ENCODE measurements at places on chromosomes 1 and 21.

- DNase-seq: no peak
These were observed 12.2 kb downstream of the TNNT2 start for GRCh38 chr1:201365251-201365650.

DNA sequence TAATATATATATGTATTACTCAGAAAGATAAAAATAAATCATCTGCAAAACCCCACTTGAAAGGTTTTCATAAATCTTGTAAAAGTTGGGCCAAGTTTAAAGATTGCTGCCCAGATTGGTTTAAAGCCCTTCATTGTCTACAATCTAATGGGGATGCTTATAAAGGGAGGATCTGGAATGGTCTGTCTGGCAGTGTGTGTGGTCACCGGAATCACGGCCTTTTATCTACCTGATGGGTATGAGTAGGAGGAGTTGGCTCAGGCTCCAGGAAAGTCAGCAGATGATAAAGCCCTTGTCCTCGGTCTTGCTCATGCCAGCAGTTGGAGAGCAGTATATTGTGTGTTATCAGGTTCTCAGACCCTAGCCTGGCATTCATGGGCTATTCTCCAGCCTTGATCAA, 197.7 kb downstream of the ROR1 start:
- no peak for DNase-seq

GRCh38 chr1:63330331-63330916, 8.1 kb downstream of the FOXD3 start:
- no peak for DNase-seq

DNA sequence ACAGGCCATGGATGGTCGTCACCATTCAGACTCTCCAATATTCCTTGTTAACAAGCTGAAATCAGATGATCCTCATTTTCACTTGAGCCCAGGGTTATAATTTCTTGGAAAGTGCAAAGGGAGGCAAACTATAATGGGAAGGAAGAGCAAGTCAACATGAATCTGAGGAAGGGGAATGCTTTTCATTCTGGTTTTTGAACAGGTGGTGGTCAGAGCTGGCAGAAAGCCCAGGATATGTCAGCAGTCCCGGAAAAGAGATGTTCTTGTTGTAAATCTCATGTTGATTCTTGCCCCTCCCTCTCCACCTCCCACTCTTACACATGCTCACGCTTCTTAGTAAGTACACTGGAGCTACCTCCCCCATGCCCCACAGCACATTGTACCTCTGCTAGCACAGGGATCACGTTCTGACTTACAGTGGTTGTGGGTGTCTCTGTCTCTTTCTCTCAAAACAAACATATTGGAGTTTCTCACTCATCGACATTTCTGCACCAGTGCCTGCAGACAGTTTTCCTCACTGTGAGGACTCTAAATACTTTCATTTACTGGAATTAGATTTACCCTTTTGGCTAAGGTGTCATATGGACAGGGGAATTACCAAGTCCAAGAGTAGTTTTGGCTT, 77.6 kb downstream of the XCL2 start:
- no peak for DNase-seq

DNA sequence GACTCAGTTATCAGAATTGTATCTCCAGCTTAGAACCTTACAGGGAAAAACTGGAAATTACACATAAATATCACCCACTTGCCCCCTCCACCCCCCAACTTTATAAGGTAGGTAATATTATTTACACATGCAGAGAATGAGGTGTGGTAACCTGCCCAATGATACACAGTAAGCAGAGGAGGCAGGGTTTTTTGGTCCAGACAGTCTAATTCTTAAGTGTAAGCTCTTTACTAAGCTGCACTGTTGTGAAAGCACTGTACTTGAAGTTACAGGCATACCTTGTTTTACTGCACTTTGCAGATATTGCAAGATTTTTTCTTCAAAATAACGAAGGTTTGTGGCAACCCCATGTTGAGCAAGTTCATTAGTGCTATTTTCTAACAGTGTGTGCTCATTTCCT, 24.8 kb upstream of the MYOCOS start:
- no peak for DNase-seq

DNA sequence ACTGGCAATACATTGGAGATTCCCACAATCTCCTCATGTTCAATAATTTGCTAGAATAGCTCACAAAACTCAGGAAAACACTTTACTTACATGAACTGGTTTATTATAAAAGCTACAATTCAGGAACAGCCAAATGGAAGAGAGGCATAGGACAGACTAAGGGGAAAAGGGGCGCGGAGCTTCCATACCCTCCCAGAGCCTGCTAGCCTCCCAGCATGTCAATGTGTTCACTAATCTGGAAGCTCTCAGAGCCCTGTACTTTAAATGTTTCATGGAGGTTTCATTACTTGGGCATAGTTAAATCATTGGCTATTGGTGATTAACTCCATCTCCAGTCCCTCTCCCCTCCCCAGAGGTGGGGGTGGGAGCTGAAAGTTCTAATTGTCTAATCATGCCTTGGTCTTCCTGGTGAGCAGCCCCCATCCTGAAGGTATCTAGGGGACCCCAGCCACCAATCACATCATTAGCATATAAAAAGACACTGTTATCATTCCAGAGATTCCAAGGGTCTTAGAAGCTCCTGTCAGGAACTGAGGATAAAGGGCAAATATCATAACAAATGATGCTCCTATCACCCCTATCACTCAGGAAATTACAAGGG, 10.9 kb upstream of the DMRTB1 start:
- no peak for DNase-seq

- no peak for DNase-seq
These were observed 632.0 kb downstream of the SMYD3 start for GRCh38 chr1:245874942-245875580.

GRCh38 chr1:186078245-186078644, 296.8 kb downstream of the TPR start:
- DNase-seq: no peak

DNA sequence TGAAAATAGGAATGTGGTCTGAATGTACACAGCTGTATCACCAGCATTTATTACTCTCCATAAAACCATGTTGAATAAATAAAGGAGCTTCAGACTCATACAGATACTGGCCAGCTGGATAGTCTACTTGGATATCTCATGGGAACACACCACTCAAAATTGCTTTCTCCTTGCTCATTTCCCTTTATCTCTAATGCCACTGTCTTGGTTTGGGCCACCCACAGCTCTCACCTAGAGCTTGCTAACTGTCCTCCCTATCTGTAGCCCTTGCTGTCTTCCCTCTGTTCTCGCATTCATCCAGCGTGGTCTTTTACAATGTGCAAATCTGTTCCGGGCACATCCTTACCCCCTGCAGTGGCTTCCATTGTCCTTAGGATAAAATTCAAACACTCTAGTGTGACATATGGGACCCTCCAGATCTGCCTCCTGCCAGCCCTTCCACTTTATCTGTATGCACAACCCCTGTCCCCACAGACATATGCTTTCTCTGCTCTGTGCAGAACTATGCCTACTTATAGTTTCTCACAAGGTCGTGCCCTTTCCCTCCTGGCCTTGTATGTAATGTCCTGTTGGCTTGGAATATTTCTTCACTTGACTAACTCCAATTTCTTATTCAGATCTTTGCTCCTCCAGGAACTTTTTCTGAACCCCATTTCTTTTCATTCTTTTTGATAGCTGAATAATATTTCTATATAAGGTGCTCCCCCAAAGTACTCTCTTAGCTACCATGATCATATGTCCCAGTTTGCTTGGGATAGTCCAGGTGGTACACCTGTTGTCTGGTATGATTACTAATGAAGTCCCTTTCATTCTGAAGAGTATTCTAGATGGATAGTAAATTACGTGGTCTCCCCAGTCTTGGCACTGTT, 2.9 kb downstream of the FLVCR1 start:
- DNase-seq: no peak

DNA sequence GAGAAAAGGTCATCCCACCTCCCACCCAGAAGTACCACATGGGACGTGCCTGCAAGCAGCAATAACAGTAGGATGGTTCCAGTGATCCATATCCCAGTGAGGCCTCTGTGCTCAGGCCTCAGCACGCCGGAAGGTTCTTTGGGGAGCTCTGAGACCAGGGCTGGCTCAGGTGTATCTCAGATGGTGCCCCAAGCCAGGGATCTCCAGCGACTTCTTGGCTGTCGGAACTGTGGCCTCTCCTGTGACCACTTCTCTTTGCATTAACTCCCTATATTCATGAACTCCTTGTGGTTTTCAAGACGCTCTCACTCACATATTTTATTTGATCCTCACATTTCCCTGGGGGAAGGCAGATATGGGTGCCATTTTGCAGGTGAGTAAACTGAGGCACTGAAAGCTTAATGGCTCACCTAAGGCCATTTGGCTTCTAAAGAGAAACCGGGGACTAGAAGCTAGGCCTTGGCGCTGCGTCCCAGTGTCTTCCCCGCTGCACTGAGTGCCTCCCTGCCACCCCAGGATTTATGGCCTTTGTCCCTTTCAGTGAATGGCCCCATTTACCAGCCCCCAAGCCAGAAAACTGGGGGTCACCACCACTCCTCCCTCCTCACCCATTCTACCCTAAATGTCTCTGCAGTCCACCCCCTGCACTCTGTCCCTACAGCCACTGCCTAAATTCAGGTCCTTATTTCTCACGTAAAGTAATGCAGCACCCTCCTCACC, 101.9 kb downstream of the CCDC185 start:
- no peak for DNase-seq

DNA sequence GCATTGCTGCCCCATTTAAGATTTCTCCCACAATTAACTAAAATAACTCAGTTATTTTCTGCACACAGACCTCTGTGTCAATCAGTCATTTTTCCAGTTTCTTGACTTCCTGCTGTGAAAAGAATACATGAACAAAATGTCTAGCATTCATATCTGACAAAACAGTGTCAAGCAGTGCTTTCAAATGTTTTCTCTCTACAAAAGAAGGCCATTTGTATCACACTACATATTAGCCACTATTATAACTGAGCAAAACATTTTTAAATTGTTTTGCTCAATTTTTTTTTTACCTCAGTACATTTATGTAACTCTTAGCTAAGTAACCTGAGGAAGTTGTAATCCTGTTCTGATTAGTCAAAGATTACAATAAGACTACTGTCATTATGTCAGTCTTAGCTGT, 1498.5 kb upstream of the PRMT6 start:
- no peak for DNase-seq

DNA sequence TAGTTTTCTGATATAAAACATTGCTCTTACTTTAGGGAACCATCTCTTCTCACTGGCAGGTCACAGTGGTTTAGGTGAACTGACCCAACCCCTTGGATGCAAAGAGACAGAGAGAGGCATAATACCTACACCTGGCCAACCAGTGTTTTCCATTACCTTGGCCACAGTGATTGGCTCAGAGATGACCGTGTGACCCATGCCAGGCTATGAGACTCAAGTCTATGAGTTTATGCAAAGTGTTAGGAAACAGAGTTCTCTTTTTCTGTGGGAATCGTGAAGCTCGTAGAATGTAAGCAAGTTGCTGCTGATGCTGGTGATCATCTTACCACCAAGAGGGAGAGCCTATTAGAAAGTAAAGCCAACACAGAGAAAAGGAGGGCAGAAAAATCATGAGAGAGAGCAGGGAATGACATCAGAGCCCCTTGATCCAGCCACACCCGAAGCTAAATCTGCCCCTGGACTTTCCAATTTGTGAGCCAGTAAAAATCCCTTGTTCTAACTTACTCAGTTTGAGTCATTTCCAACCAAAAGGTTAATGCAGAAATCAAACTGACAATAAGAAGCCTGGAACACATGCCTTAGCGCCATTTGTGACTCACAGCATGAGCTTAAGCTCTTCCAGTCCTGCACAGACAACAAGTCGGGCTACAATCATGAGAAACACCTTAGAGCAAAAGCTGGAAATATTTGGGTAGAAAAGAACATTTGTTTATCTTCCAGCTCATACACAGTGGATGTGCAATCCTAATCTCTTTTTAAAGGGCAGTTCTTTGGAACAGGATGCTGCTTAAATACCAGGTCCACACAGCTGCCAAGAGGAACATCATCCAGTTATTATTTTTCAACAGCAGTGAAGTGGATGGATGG, 81.3 kb upstream of the KAZN start:
- DNase-seq: no peak
